ENCODE measurements at places on chromosomes 5 and 9.
A peak's percentile ranks its signal among the peaks of the same experiment; 100 is the strongest.

DNA sequence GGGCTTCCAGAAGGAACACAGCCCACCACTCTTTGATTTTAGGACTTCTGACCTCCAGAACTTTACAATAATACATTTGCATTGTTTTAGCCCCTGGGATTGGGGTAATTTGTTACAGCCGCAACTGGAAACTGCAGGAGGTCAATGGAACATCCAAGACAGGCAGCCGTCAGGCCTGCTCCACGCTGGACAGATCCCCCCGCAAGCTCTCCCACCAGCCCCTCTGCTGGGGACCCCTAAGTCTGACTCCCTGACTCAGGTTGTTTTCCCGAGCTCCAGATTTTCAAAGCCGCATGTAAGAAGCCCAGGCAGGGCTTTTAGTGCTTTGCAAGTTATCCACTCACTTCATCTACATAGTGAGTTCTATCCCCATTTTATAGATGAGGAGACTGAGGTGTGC, 127.6 kb downstream of the PAX5 start:
- no peak for DNase-seq

DNA sequence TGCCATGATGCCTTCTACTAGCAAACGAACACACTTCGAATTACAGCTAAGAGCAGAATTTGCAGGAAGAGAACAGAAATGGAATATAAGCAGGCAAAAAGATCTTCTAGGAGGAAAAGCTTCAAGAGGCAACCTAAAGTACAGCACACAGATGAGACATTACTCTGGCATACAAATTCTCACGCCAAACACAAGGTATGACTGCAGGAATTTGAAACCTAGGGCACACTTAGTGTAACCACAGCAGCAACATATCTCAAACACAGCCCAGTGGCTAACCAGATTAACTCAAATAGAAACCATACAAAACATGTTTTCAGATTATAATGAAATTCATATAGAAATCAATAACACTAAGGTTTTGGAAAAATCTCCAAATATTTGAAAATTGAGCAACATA, 481.0 kb upstream of the RGMB start:
- no peak for DNase-seq

DNA sequence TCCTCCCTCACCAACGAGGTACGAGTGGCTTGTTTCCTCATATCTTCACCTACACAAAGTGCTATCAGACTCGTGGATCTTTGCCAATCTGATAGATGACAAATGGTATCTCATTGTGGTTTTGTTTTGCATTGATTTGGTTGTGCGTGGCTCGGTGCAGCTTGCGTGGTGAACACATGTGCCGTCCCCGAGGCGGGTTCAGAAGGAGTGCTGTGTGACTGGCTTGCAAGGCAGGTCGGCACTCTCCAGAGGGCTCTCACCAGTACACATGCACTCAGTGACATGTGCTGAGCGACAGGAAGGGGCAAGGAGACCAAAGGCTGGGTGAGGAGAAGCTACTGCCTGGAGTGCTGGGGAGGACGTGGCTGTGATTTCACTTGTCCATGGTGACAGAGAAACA, 95.3 kb upstream of the PITX1 start:
- DNase-seq: no peak

DNA sequence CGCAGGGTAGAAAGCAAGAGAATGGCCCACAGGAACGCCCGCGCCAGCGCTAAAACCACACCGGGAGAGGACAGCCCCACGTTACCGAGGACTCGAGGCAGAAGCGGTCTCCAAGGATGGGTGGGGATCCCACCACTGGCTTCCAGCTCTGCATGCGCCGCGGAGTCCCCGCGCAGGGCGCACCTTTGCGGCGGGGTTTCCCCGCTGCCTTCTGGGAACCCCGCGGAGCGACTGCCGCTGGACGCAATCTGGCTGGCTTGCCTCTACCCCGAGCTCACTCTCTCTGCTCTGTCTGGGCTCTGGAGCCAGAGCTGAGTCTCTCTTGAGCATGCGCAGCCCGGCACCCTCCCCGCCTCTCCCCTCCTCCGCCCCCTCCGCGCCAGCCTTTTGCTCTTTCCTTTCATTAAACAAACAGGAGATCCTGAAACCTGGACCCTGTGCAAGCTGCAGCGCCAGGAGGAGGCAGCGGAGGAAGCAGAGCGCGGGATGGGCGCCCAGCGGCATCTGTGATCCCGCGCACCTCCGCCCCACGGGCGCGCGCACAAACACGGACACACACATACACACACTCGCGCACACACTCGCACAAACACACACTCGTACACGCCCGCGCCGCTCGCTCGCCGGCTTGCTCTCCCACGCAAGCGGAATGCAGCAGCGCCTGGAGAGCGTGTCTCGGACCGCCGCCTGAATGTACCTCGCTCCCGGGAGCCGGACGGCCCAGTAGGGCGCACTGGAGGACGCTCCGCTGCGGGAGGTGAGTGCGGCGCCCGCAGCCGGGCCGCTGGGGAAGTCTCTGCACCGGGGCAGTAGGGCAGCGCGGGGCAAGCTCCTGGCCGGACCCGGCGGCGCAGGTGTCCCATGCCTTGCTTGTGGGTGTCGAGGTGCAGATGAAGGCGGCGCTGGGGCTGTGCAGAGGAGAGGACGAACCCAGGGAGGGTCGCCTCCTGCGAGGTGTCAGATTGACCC, at the start of gene PLPPR1:
Gene PLPPR1 (plus strand): TSS at position 382 of the 969 bp plus-strand sequence.
- DNase-seq: peak; percentile 52

GRCh38 chr9:101995231-101995630, 256.8 kb upstream of the GRIN3A start:
- no peak for DNase-seq

DNA sequence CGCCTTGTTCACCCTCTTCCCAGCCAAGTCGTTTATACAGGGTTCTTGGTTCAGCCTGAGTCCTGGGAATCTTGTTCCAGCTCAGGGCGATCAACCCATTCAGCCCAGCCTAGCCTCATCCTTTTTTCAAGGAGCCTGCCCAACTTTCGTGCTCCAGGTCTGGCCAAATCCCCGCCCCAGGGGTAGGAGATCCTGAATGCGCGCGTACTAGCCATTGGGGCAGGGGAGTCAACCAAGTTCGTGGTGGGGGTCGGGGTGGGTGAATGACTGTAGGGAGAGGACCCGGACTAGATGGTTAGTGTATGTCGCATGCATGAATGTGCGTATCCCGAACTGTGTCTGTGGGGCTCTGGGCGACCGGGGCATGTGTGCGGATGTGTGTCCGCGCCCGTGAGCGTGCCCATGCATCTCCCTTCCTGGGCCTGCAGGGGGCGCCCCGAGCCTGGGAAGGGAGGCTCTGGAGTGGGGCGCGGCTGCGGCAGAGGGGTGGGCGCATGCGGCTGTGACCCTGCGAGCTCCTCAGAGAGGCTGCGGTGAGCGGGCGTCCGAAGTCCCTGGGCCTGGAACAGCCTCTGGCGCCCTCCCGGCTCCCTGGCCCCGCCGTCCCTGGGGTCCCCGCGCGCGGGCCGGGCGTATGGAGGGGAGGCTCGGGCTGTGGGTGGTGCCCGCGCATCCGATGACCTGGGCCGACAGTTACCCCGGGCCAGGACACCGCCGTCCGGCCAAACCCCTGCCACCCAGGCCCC, 8.7 kb downstream of the CCL21 start:
- peak; percentile 65 for DNase-seq

GRCh38 chr5:143514616-143515335, 111.3 kb upstream of the NR3C1 start:
- DNase-seq: no peak

- DNase-seq: no peak
Observed at GRCh38 chr9:80797101-80797829, 892.1 kb downstream of the TLE1 start.

GRCh38 chr9:21871256-21871975, 69.0 kb downstream of the MTAP start:
- no peak for DNase-seq

DNA sequence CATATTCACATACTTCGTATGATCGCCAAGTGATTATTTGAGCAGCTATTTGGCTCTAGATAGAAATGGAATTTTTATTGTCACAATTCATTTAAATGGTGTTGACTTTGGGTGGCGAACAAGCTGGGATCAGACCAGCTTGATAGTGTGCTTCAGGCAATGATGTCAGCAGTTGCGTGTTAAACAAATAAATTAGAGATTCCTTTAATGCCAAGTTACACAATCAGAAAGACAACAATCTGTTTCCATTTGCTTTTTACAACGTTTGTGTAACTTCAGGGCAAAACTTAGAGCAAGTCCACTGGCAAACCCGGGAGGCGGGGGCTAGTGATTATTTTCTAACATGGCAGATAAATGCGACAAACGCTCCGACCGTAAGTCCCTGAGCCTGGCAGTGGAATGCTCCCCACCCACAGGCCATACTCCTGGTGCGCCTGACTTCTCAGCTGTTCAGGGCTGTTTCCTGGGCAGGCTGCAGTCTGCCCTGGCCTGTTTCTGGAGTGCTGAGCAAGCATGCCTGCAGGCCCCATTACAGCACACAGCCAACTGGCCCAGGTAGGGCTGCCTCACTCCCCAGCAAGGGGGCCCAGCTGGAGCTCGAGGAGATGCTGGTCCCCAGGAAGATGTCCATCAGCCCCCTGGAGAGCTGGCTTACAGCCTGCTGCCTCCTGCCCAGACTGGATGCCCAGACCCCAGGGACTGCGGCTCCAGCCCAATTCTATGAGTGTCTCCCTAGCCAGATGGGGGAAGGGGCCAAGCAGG, 88.7 kb downstream of the BASP1 start:
- peak; percentile 83 for DNase-seq

GRCh38 chr5:2223303-2223702, 340.6 kb upstream of the IRX4 start:
- no peak for DNase-seq

DNA sequence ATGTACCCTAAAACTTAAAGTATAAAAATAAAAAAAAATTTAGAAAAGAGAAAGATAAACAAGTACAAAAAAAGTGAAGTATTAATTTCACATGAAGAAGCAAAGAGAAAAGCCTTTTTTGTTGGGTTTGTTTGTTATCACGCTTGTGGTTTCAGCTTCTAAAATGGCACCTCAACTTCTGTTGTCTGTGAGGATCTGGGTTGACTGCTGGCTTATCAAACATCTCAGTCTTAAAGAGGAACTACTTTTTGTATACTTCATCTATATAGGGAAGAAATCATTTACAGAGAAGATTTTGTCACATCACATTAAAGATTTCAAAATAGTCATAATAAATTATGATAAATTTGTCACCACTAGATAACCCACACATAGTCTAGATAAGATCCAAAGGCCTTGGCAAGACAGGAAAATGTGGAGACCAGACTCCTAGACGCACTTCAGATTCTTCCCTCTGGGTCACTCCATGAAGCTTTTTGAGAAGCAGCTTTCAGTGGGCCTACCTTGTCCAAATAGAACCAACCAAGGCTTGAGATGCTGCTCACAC, 8.8 kb upstream of the ADGRV1 start:
- DNase-seq: no peak

DNA sequence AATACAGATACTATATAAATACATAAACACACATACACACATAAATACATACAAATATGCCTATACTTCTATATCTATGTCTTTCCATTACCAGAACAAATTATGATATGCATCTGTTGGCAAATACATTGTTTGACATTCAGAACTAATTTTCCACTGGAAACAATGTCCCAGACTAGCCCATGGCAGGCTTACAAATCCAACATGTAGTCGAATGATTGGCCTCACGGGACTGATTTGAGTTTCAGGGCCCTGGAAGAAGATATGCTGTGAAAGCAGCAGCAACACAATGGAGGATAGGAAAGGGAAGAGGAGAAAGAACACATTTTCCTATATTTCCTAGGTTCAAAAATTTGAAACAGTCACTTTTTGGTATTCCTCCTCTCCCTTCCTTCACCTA, 881.1 kb upstream of the DMAC1 start:
- DNase-seq: no peak

GRCh38 chr9:93896496-93897033, 58.6 kb downstream of the BARX1 start:
- DNase-seq: no peak

- DNase-seq: no peak
Observed at GRCh38 chr9:98442541-98442940, 187.1 kb upstream of the TBC1D2 start.

DNA sequence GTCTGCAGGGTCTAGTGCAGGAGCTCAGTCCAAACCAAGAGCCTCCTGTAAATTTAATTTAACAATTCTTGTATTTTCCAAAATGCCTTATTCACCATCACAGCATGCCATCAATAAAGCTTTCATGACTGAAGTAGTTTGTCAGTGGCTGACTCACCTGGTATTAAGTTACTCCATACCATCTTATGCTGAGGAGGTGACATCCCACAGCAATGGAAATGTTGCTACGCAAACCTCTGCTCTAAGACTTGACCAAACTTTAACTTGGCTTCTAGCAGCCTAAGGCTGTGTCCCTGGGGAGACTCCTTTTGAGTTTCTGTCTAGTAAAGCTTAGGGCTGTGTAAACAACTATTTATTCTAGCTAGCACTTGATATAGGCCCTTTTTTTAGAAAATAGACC, 1231.3 kb upstream of the CDH18 start:
- no peak for DNase-seq

GRCh38 chr9:137458194-137459151, 661 bp downstream of the NSMF start:
- no peak for DNase-seq

DNA sequence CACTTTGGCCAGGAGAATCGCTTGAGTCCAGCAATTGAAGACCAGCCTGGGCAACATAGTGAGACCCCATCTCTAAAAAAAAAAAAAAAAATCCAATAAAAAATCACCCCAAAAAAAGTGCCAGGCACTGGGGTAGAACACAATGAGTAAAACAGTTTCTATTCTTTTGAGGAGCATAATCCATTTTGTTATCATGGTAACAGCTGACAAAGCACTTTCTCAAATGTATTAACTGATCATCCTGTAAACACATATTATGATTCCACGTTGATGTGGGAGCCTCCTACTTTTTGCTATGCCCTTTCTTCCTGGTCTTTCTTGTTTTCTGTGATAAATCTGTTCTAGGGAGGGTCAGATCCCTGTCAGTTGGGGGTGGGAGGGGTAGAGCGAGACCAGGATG, 20.7 kb upstream of the FAM13B start:
- no peak for DNase-seq

DNA sequence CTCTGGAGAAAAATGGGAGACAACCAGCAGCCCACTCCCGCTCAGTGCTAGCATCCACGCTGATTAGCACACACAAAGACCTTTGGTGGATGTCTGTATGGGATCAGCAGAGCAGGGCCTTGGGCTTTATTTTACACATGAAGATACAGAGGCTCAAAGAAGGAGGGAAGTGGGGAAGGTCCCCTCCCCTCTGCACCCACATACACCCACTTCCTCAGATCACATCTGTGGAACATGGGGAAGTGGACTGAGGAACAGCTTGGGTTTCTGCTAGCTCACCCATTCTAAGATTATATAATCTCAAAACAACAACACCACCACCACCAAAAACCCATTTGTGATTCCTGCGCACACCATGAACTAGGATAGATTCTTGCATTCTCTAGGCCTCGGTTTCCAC, 14.0 kb downstream of the GGTA1 start:
- DNase-seq: no peak
